Left lobe of liver (tissue), 2 donors: ENCODE measurements at places on chromosomes 2 and 18.

GRCh38 chr18:58529714-58530354 lies 99.1 kb downstream of the ALPK2 start:
- DNase-seq: peak; percentile 64

DNA sequence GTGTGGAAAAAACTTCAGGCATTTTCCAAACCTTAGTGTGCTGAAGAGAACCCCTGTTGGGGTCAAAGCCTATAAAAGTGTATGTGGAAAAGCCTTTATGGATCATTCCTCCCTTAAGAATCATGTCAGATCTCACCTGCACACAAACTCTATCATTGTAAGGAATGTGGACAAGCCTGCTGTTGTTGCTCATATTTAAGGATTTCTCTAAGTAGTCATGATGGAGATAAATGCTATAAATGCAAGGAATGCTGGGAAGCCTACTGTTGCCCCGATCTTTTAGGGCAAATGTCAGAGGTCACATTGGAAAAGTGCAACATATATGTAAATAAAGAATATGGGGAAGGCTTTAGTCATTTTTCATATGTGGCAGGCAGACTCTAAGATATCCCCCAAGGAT lies 129.5 kb downstream of the ICOS start:
- no peak for DNase-seq

GRCh38 chr2:14257801-14258507 lies 374.6 kb upstream of the LRATD1 start:
- no peak for DNase-seq

DNA sequence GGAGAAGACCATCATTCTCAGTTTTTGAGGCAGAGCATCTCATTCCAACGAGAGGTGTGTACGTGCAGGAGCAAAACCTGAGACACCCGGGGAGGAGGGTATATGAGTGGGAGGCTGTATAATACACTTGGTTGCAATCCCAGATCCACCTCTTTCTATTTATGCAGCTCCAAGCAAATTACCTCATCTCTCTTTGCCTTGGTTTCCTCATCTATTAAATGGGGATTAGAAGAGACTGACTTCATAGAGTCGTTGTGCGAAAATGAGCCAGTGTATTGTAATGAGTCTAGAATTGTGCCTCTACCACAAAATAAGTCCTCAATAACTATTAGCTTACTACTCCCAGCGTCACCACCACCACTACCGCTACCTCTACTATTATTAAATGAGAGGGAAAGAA lies 40.1 kb downstream of the TGOLN2 start:
- no peak for DNase-seq
